ENCODE measurements at places on chromosomes 5 and 9.

GRCh38 chr5:142735323-142736246 lies 34.6 kb upstream of the ARHGAP26 start:
- no peak for DNase-seq

GRCh38 chr9:6788162-6789016 lies 30.6 kb downstream of the KDM4C start:
- no peak for DNase-seq

DNA sequence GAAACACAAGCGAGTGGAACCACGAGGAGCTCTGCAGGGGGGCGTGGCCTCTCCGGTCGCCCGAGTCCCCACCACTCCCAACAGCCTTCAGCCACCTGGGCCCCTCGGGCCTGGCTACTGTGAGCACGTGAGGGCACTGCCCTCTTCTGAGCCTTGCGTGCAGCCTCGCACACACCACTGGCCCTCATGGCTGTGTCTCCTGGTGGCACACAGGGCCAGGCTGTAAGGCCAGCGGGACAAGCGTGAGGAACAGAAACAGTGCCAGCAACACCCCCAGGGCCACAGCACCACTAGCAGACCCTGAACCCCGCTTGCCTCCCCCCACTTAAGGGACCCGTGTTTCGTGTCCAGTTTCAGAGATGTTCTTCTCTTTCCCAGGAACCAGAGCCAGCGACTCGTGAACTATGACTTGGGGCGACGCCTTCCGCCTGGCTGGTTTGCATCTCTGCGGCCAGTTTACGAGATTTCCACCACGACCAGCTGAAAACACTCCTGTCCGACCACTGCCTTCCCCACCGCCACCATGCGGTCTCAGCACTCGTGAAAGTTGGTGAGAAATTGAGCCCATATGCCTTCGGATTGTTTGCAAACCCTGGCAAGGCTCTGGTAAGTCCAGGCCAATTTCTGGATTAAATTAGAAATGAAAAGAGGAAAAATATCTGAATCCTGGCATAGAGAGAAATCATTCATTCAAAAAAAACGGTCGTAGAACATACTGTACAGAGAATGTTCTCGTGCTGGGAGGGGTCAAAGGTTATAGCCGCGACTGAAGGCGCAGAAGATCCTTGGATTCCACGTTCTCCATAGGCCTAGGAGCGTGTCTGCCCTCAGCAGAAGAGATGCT lies 135.6 kb downstream of the ZNF354C start:
- no peak for DNase-seq

GRCh38 chr5:17223367-17224185 lies 6.1 kb downstream of the BASP1 start:
- DNase-seq = no peak

GRCh38 chr9:119050281-119050680 lies 319.0 kb downstream of the BRINP1 start:
- no peak for DNase-seq

- DNase-seq = no peak
Observed at GRCh38 chr9:137880160-137880975, 2.8 kb downstream of the CACNA1B start.

- no peak for DNase-seq
Observed at GRCh38 chr5:125052584-125052983, 306.1 kb upstream of the ZNF608 start.

GRCh38 chr9:31783491-31783890 lies 601.0 kb upstream of the ACO1 start:
- DNase-seq = no peak

DNA sequence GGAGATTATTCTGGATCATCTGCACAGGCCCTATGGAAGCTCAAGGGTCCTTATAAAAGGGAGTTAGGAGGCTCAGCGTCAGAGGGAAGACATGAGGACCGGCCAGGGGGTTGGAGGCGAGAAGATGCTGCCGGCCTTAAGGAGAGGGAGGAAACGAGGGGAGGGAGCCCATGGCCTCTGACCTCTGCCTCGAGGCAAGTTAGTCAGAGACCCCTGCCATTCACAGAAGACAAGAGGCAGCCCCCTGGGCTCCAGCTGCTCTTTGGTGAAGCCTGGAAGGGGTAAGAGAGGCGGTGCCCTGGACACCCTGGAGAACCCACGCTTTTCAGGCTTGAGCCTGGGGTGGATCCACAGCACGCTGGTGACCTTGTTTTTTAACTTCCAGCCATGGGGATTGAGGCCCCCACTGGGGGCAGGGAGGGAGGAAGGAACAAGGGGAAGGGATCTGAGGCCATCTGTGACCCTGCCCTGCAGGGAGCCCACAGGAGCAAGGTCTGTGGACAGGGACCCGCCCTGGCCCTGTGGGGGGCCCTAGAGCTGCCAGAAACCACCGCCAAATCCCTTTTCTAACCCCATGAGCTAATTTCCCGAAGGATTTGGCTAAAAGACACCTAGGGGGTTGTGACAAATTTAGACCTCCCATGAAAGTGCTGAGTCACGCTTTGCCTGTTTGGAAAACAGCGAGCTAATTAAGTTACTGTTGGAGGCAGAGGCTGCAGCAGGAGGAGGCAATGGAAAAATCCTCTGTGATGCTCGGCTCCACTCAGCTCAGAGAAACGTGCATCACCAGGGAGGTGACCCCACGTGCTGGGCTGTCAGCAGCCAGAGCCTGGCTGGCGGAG lies 49.7 kb downstream of the OLFM1 start:
- DNase-seq = no peak

- no peak for DNase-seq
Observed at GRCh38 chr5:154984946-154985516, 28.5 kb upstream of the KIF4B start.

DNA sequence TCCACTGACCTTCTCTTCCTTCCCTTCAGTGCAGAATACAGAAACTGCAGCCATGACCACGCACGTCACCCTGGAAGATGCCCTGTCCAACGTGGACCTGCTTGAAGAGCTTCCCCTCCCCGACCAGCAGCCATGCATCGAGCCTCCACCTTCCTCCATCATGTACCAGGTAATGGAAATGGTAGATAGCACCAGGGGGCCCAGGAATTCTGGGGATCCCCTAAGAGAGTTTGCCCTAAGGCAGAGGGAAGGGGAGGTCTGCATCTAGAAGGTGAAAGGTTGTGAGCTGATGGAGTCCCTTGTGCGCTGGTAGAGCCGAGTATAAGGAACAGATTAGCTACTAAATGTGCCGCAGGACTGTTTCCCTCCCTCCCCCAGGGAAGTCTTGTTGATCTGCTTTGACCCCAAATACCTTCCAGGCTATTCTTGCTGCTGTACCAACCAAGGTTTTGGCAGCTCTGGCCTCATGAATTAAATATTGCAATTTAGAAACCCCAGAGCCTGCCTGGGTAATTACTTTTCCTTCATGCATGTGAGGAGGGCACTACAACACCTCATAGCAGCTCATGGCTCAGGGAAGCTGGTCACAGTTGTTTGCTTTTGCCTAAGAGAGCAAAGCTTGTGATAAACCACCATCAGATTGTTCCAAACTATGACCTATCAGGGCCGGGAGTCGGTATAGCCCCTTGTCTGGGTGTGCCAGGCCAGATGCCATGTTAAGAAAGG lies 19.6 kb downstream of the CYFIP2 start:
- no peak for DNase-seq

DNA sequence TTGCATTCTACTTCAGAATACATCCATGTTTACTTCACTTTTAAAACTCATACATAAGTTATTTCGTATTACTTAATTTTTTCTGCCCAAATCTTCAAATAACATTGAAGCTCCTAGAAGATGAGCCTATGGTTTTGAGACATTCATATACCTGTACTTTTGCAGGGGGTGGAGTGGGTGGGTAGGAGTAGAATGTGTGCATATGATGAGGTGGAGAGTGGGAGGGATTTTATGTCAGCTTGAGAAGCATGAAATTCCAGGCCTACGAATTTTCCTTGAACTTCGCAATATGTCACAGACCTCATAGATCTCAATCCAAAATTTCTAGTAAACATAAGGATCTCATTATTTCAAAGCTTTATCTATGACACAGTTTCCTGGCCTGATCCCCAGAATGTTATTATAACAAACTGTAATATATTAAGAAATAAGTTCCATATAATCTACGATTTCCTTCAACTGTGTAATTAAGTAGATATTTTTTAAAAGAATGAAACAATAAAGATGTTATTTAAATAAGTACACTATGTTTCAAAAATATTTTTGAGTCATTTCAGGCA lies 19.7 kb upstream of the MOB3B start:
- no peak for DNase-seq
